ENCODE measurements at places on chromosomes 6 and 20.

DNA sequence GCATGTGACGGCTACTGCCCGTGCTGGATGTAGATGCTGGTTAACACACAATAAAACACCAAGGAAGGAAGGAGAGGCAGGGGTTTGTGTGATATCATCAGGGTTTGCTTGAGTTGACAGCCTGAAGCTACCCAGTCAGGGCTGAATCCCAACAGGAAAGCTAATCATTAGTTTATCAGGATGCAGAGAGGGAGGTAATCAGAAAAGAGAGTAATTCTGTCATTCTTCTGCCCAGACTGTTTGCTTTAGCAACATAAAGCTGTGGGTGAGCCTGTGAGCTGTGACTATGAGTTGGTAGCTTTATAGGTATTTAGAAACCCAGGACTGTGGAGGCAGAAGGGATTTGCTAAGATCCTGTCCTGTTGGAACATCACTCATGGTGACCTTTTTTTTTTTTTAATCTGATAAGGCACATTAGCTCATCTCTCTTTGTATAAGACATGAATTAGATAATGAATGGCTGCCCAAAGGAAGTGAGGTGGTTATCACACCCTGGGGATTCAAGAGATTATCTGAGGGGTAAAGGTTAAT, 79.3 kb downstream of the CAP2 start:
- no peak for DNase-seq

- DNase-seq: no peak
Measured at GRCh38 chr6:5331845-5332442, 70.6 kb downstream of the FARS2 start.

GRCh38 chr6:91480402-91480801, 893.5 kb upstream of the MAP3K7 start:
- no peak for DNase-seq

GRCh38 chr6:17020889-17021538, 80.8 kb upstream of the STMND1 start:
- no peak for DNase-seq

DNA sequence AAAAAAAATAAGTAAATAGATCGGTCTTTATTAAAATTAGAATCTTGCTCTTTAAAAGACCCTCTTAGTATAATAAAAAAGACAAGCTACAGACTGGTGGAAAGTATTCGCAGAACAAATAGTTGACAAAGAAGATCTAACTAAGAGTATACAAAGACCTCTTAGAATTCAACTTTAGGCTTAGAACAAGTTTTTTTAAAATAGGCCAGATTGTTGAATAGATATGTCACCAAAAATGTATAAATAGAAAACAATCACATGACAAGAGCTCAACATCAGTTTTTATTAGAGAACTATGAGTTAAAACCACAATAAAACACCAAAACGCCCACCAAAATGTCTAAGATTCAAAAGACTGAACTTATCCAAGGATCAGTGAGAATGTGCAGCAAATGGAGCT, 632.7 kb upstream of the PTCHD4 start:
- no peak for DNase-seq

DNA sequence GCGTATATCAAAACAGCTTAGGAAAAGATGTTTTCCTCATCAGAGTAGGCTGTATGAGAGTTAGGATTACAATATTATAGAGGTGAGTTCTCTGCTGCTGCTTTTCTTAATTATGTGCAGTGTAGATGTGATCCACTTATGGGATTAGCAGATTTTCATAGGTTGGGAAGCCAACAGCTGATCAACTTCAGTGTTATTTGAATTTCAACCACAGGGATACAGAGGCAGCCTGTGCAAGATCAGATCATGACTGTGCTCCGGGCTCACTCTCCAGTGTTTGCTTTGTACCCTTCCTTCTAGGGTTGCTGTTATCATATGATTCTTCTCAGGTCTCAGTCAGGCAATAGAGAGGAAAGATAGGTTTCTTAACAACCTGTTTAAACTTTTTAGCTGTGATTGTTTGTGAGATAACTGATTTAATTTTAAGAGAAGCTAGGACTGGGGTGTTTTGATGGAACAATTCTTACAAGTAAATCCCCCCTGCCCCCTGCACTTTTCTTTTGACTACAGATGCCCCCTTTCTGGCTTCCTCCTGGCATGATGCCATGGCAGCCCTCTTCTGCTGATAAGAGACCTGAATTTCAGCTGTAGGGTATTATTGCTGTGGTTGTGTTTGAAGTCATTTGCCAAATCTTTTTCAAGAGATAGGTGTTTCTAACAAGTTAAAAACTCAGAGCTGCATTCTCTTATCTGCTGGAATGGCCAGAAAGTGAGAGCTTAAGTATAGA, 8.5 kb downstream of the RNF8 start:
- no peak for DNase-seq

DNA sequence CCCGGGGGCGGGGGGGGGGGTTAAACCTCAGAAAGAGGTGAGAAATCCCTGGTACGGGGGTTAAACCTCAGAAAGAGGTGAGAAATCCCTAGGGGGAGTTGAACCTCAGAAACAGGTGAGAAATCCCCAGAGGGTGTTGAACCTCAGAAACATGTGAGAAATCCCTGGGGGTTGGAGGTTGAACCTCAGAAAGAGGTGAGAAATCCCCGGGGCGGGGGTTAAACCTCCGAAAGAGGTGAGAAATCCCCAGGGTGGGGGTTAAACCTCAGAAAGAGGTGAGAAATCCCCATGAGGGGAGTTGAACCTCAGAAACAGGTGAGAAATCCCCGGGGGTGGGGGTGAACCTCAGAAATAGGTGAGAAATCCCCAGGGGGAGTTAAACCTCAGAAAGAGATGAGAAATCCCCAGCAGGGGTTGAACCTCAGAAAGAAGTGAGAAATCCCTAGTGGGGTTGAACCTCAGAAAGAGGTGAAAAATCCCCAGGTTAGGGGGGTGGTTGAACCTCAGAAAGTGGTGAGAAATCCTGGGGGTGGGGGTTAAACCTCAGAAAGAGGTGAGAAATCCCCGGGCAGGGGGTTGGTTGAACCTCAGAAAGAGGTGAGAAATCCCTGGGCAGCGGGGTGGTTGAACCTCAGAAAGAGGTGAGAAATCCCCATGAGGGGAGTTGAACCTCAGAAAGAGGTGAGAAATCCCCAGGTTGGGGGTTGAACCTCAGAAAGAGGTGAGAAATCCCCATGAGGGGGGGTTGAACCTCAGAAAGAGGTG, 87.4 kb downstream of the PLG start:
- DNase-seq: no peak

- no peak for DNase-seq
Measured at GRCh38 chr6:167049275-167049674, 50.1 kb downstream of the CEP43 start.

DNA sequence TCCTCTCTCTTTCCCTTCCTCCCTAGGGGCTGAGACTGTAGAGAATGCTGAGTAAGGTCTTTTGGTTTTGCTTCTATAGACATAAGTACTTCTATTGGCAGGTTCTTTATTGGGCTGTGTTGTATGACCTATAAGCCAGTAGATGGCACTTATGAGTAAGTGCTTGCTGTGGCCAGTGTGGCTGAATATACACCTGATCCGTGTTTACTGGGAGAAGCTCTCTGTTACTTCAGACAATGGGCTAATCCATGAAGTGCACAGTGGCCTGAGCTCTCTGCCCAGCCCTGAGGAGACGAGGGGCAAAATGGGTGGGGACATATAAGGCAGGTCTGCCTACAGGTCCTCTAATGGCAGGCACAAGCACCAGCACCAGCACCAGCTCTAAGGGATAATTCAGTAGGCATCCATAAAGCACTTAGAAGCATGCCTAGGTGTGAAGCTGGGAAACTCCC, 610.3 kb downstream of the RNF144B start:
- DNase-seq: peak; percentile 8

GRCh38 chr6:4964675-4965561, 38.9 kb downstream of the RPP40 start:
- no peak for DNase-seq

DNA sequence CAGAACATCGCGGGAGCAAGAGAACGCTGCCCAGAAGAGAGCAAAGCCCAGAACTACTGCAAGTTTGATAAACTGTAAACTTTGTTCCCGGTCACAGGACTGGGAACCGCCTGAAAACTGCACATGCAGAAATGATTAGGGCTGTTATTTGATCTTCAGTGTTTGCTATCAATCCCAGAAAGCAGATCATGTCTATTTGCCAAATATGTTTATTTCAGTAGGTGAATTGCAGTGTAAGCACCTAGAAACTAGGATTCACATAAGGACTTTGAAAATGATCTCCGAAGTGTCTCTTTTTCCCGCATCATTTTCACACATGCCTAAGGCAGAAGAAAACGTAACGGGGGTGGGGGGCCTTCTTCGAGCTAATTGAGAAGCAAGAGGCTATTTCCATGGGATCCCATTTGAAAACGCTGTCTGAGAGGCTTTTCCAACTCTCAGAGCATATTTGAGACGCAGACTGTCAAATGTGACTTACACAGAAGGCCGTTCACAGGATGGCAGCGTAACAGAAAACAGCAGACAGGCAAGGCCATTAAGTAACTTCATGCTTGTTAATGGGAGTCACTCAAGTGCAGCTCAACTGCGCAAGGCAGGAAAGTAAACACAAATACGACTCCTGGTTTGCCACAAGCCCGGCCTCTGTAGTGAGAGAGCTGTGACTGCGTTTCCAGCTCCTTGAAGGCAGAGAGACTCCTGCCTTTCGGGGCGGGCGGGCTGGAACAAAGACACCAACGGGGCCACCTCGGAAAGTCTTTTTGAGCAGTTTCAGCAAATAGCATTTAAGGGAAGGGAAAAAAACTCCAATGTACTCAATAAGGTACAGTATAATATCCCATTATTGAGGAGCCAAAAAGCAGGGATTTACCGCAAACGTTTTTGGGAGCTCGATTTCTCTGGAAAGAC, 144.7 kb upstream of the ZNF217 start:
- peak; percentile 49 for DNase-seq

DNA sequence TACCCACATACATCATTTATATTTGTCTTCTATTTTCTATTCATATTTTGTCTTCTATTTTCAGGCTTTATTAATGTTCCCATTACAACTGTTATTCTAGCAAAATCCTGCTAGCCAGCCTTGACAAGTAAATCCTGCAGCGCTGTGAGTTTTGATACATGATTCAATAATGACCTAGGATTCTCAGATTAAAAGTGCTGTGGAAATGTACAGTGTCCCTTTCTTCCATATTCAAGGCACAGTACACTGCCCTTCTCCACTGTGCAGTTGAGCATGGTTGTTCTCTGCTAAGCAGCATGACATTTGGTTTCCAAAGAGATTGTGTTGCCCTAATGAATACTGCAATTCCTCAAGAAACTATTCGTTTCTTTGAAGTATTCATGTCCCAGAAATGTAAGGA, 5.8 kb upstream of the HEY2 start:
- DNase-seq: no peak

- DNase-seq: no peak
Measured at GRCh38 chr6:122077603-122078002, 321.8 kb upstream of the HSF2 start.

- DNase-seq: no peak
Measured at GRCh38 chr6:137849181-137849980, 17.7 kb upstream of the TNFAIP3 start.

DNA sequence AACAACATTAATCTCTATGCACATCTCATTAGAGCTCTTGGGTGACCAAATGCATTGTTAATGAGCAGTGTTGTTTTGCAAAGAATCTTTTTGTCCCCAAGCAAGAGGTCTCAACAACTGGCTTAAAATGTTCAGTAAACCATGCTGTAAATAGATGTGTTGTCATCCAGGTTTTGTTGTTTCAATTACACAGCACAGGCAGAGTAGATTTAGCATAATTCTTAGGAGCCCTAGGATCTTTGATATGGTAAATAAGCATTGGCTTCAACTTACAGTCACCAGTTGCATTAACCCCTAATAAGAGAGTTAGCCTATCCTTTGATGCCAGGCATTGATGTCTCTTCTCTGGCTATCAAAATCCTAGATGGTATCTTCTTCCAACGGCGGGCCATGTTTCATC, 23.3 kb downstream of the NUP153 start:
- no peak for DNase-seq

GRCh38 chr6:169619650-169620049, 82.2 kb downstream of the WDR27 start:
- no peak for DNase-seq

DNA sequence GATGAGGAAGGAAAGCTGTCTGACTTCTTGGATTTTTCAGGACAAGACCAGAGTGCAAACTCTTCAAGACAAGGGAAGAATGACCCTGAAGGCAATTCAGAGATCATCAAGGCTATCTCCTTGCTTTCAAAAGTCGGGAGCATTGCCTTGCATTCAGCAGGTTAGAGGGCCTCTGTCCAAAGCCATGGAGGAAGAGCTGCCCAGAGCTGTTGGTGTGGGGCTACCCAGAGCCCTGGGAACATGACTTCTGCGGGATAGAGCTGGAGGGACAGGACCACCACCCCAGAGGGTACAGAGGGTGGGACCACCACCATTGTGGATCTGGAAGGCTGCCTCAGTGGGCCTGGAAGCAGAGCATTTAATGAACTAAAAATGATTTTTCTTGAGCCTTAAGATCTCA, 5.2 kb upstream of the SRXN1 start:
- DNase-seq: no peak

- no peak for DNase-seq
Measured at GRCh38 chr6:43296780-43297497, 1.1 kb upstream of the SLC22A7 start.

DNA sequence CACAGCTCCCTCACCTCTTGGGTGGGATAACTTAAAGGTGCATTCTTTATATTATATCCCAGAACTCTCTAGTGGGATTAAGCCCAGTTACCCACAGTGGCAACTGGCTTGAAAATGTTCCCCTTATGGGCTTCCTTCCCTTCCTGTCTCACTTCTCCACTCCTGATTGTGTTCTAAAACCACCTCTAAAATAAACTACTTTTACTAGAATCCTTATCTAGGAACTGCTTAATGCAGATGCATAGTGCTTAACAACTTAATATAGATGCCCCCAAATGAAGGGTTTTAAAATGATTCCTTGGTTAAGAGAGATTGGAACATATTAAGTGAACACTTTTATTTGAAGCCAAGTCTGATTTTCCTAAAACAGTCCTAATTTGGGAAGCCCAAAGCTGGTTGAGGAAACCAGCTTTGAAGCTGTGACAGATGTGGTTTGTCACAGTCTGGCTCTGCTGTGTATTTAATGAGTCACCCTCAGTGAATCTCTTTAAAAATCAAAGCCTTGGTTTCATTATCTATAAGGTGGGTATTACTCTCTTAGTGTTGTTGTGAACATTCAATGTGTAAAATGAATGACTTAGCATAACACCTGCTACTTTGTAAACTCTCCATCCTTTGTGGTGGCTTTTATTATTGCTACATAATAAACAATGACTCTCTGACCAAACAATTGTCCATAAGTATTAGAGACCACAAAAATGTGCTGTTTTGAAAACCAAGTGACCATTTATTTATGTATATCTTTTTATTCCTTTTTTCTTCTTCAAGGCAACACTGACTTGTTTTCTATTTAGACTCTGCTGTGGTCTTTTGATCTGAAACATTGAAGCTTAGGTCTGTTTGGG, 24.4 kb downstream of the PLCB1 start:
- no peak for DNase-seq

All from HL-60 (cell line).